ENCODE measurements at places on chromosomes 1 and 21.

- DNase-seq, result no peak
These were observed 55.2 kb downstream of the YARS1 start for GRCh38 chr1:32761936-32762335.

GRCh38 chr1:81179242-81179641 lies 621.5 kb upstream of the ADGRL2 start:
- DNase-seq, result no peak

- no peak for DNase-seq
These were observed 3.9 kb downstream of the TAS1R2 start for GRCh38 chr1:18855573-18855972.

GRCh38 chr1:111361761-111362160 lies 65.8 kb downstream of the OVGP1 start:
- no peak for DNase-seq

DNA sequence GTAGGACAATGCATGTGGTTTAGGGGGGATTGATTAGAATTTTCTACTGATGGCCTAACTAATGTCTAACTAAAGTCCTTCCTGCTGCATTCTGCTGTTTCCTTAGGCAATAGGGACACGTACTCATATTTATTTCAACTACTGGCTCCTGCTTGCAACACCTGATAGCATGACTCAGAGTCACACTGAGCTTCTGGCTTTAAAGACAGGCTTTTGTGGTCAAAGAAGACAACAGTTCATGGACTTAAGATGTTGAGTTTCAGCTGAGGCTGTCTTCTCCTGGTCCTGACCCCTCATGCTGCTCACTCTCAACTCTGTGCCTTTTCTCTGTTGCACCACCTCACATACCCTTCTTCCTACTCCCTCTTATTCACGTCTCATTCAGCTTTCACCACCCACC lies 29.1 kb upstream of the TRABD2B start:
- peak; percentile 42 for DNase-seq

- DNase-seq, result no peak
These were observed 1.9 kb downstream of the TNFRSF18 start for GRCh38 chr1:1204425-1204920.

- peak; percentile 37 for DNase-seq
These were observed 281.0 kb downstream of the PTPRC start for GRCh38 chr1:198919667-198920398.

DNA sequence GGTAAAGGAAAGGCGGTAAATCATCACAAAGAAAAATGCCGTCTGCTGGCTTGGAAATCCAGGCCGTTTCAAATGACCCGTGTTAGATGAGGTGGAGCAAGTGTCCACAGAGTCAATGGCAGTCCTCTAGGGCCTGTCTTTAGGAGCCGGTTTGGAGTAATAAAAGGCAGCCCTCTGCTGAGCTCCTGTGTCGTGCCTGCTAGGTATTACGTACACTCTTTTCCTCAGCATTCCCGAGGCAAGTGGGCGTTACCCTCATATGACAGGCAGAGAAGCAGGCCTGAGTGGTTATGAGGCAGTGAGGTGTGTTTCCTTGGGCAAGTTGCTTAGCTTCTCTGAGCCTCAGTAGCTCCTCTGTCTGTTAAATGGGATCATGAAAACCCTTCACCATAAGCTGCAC lies 7.7 kb downstream of the NENF start:
- DNase-seq, result no peak

DNA sequence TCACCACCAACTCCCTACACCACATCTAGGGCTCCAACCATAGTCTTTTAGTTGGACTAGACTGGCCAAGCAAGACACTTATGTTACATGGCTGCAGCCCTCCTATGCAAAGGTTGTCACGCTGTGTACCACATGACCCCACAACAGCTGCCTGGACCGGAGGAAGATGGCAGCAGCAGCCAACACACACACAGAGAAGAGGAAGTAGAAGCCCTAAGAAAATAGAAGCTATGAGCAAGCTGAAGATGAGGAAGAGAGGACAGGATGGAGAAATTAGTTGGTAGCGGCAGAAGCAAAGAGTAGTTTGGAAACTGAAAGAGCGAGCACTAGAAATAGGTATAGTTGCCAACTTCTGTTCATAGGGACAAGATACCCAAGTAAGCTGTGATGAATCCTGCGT lies 60.8 kb upstream of the RALGPS2 start:
- peak; percentile 49 for DNase-seq

DNA sequence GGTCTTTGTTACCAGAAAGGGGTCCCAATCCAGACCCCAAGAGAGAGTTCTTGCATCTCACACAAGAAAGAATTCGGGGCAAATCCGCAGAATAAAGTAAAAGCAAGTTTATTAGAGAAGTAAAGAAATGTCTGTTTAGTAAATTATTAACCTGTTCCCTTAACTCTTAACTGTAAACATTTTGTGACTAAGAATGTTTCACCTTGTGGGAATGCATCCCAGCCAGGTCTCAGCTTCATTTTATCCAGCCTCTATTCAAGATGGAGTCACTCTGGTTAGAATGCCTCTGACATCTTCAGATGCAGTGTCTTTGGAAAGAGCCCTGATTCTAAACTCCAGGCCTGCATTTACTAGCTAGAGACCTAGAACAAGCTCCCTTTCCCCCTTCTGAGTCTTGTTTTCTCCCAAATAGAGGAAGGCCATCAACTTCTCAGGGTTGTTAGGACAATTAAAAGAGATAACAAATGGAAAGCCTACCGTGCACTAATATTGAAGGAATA lies 4.5 kb upstream of the FABP3 start:
- no peak for DNase-seq

GRCh38 chr1:166843769-166844596 lies 4.7 kb downstream of the POGK start:
- DNase-seq, result no peak

DNA sequence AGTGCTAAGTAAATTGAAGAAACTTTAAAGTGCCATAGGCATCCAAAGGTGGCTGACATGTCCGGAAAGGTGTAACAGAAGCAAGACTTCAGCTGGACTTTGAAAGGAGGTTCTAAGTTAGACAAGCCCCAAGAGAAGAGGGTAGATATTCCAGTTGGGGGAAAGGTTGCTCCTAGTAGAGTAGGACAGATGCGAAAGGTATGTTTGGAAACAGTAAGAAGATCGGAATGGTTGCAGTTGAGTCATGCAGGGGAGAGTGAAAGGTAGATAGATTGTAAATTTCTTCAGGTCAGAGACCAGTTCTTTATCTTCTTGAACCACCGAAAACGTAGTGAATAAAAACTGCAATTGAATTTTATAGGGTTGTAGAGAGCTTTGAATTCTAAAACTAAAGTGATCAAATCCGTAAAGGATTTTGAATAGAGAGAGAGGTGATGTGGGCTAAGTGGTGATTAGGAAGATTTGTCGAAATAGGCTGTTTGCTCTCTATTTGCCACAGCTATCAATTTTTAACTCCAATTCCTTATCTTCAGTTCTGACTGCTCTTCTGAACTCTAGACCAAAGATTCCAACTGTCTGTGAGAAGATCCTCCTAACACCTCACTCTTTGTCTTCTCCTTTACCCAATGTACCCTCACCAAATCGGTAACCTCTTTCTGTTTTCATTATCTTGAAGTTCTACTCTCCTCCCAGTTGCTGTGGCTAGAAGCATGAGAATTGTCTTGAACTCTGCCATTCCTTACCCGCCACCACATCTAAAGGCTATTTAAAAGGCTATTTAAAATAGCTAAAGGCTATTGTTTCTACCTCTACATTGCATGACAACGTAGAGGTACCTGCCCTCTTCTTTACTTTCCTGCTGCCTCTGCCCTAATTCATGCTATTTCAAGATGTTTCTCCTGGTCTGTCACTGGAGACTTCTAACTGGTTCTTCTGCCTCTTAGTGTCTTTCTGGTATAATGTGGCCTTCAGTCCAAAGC lies 16.7 kb downstream of the MACF1 start:
- DNase-seq, result no peak

- DNase-seq, result no peak
These were observed 151.6 kb downstream of the GALNT2 start for GRCh38 chr1:230218667-230219066.

DNA sequence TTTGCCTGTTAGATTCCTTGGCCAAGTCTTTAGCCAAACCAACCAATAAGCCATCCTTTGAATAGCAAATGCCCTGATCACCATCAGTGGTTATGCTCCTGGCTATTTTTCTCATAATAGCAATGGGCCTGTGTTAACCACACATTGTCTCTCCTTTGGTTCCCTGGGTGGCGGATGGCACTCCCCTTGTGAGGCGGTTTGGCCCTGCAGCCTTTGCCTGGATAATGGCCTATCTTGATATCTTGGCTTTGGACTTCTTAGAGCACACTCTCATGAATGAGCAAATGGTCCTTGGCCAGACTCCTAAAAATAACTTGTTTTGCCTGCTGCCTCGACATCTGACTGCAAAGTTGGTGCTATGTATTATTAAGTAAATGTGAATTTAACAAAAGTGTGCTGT lies 22.4 kb upstream of the ZBTB18 start:
- no peak for DNase-seq

GRCh38 chr1:19426294-19427086 lies 58.8 kb downstream of the CAPZB start:
- no peak for DNase-seq

- DNase-seq, result no peak
These were observed 155.7 kb downstream of the COP1 start for GRCh38 chr1:176051402-176051801.

DNA sequence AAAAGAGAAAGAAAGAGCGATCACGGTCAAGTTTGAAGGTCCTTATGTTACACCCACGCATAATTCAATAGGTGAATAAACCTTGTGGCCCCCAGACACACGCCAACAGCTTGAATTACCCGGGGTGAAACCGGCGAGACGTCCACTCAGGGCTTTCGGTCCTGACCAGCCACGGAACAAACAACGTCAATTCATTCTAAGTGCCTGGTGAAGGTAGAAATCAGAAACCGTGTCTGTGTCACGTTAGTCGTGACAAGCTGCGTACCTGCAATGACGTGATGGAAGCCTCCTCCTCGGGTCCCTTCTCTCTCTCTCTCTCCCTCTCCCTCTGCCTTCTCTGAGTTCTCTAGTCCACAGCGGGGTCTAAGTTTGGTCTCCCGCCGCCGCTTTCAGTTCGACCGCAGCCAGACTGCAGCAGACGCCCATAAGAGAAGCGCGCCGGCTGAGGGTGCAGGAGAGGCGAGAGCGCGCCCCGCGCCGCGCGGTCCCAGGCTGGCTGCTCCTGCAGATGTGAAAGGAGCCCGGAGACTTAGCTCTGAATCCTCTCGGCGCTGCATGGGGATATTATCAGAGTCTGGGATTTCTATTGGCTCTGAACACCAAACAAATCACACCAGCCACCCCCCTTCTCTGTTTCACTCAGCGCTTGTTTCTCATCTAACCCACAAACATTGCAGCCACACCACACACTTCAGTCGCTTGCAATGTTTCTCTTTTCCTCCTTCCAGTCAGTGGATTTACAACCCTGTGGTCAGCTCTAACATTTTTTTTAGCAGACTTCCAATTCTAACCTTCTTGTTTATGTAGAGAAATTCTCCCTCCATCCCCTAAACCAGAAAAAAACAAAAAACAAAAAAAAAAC lies at the start of gene GREM2:
Gene GREM2 (minus strand): TSS at position 537 of the 862 bp plus-strand sequence. CDS start 118,680 bp downstream, outside the sequence.
- peak; percentile 3 for DNase-seq

GRCh38 chr21:30444204-30444603 lies 4.1 kb downstream of the KRTAP15-1 start:
- DNase-seq, result no peak

DNA sequence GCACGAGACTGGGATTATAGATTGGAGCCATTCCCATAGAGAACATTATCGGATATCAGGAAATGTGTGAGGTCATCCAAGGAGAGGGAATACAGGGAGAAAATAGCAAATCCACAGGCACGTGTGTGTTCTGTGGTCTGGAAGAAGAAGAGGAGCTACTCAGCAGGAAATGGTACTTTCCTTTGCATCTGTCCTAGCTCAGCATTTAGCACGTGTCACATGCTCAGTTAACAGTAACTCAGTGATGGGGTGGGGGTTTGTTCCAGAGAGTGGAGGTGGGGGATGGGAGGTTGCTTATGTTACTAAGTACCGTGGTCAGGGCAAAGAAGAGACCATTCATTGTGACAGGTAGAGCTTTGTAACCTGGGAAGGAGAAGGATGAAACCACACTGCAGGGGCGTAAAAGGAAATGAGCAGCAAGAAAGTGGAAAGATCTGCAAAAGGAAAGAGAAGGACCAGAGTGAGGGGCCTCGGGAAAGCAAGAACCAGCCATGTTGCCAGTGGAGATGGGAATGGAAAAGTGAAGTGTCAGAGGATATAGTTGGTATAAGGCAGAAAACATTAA lies 100.4 kb downstream of the ATP5PO start:
- no peak for DNase-seq

- DNase-seq, result no peak
These were observed 154.8 kb upstream of the RAB4A start for GRCh38 chr1:229116114-229116513.

Measured in NB4 (cell line).